ENCODE measurements at places on chromosomes 6 and 20.
A peak's percentile ranks its signal among the peaks of the same experiment; 100 is the strongest.

DNA sequence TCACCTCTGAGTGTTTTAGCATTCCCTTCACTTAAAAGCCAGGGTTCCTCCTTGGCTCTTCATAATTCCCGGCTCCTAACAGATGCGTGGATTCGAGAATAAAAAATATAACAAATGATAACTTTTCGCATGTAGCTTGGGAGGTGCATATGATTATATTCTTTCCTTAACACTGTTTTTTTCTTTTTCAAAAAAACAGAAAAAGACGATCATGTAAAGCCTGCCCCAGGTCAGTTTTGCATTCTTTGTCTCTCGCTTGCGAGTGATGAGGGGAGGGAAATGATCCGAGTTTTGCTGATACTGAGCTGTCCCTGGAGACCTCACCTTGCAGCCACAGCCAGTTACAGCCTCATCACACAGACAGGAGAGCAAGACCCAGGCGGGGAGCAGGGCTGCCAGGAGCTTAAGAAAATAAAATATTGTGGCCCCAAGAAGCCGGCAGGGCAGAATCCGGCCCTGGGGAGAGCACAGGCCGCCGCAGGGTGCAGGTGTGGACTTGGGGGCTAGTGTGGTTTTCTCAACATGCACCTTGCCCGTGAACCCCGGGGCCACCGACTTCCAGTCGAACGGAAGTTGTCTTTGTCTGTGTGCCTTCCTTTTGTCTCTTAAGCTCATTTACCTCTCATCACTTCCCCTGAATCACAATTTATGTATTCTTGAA, 301.8 kb downstream of the TAF4 start:
- no peak for DNase-seq

DNA sequence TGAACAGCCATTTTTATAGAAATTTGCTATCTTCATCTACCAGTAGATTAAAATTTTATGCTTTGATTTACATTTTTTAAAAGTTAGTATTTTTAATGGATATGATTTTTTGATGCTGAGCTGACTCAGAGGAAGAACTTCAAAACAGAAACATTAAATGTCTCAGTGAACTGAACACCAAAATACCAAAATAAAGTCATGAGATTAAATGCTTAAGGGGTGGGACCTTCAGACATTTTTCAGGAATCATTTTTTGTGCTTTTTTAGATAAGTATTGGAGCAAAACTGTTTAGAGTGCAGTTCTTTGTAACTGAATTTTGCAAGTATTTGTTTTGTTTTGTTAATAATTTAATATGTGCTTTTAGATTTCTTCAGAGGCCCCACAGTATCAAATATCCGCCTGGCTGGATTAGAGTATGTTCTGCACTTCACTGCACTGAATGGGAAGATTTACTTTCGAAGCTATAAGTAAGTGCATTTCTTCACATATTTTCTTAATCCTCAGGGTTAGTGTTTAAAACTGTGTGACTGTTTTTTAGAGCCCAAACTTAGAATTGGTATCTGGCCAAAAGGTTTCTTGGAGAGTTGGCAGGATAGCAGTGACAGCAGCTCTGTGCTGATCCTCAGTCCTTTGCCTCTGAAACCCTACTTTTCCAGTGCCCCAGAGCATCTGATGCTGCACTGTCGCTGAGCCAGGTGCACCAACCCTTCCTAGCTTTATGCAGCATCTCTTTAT, 33.7 kb downstream of the RPF2 start:
- DNase-seq: no peak

DNA sequence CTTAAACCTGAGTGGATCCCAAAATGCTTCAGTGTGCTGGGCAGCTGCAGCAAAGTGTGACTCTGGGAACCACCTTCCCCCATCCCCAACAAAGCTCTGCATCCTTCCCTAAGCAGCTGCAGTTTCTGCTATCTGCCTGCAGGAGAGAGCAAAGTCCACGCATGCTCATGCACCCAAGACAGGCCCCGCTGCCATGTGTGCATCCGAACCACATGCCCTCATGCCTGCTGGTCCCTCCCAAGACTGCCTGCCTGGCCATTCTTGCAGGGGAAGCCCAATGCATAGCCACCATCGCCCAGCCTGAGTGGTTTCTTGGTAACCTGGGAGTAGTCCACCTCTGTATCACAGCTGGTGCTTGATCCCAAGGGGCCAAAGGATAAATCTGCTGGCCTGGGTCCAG, 94.3 kb upstream of the OLIG3 start:
- DNase-seq: no peak

DNA sequence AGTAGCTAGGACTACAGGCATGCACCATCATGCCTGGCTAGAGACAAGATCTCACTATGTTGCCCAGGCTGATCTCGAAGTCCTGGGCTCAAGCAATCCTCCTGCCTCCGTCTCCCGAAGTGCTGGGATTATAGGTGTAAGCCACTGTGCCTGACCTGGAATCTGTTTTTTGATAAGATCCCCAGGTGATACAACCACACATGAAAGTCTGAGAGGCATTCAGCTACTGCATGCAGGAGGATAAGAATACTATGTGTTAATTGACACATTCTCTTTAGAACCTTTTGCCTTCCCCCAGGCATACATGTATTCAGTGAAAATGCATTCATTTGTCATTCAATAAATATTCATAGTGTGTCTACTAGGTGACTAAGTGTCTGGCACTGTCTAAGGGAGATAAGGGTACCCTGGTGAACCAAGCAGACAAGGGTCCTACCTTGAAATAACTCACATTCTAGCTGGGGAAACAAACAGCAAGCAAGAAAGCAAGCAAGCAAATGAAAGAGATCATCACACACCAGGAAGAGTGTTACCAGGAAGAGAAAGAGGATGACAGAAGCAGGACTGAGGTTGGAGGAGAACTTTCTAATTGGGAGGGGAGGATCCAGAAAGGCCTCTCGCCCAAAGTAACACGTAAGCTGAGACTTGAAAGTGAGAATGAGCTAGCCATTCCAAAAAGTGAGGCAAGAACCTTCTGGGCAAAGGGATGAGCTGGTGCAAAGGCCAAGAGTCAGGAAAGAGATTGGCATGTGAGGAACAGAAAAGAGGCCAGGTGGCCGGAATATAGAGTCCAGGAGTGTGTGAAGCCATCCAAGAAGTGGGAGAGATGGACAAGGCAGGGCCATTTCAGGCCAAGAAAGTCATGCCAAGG, 6.5 kb downstream of the GFOD1 start:
- no peak for DNase-seq

DNA sequence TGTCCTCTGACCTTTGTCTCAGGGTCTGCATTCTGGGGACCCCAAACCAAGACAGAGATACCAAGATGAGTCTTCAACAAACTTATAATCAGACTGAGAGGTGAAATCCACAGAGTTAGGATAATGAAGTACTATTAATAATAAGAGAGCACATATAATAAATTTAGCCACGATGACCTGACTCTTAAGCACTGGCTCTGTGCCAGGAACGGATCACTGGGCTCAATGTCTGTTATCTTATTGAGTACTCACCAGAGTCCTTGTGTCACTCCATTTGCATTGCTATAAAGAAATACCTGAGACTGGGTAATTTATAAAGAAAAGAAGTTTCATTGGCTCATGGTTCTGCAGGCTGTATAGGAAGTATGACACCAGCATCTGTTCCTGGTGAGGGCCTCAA, 18.9 kb upstream of the ITPR3 start:
- no peak for DNase-seq

DNA sequence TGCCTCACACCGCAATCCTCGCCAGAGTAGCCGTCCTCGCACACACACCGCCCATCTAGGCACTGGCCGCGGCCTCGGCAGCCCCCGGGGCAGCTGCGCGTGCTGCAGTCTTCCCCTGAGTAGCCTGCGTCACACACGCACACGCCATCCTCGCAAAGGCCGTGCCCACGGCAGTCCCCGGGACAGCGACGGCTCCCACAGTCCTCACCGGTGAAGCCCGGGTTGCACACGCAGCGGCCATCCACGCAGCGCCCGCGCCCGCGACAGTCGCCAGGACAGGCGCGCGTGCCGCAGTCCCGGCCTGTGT, 13.1 kb downstream of the TNXB start:
- DNase-seq: no peak

DNA sequence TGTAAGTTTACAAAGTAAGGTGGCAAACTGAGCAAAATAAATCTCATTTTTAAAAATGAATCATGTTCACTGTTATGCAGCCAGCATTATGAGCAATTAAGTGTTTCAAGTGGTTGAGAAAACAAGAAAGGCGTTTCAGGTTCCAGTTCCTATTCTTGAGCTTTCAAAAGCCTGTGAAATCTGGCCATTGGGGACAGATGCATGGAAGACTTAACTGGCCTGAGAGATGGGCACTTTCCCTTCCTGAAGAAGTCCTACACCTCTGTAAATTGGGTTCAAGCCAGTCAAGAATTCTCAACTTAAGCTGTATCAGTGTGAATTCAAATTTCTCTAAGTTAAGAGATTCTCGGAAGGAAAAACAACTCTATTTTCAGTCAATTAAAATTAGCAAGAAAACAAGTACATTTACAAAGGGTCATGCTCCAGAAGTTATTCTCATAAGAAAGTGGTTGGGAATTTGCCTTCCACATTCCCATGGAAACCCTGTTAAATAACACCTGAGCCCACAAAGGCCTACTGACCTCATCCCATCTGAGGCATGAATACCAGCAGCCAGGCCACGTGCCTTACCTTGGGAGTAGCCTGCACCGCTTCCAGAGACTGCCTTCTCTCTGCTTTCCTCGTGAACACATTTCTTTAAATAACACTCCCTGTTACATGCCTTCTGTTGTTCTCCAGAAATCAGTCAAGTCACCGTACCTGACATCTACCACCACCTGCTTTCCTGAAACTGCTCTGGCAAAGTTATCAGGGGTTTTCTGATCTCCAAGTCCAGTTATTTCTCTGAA, 19.4 kb downstream of the MAP3K5 start:
- DNase-seq: no peak

GRCh38 chr6:50277774-50278173, 228.0 kb upstream of the DEFB112 start:
- no peak for DNase-seq

DNA sequence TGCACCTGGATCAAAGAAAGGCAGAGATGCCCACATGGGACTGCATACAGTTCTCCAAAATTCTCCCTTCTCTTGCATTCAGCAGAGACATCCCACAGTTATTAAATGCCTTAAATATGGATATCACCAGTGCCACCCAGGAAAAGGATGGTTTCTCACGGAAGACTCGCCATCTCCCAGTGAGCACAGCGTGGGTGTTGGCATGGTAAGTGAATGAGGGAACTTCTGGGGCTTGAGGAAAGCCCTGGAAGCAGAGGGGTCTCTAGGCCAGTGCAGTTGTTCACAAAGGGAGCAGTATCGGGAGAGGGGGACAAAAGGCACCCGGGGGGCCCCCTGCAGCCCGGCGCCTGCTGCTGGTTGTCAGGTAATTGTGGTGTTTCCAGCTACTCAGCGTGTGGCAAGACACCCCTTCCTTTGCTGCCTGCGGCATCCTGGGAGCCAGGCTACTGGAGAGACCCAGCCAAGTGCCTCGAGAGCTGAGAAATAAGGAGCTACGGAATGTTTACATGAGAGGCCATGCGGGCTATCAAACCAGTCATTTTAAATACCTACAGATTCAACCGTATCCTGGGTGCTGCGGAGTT, 125.4 kb downstream of the PXDC1 start:
- DNase-seq: no peak

DNA sequence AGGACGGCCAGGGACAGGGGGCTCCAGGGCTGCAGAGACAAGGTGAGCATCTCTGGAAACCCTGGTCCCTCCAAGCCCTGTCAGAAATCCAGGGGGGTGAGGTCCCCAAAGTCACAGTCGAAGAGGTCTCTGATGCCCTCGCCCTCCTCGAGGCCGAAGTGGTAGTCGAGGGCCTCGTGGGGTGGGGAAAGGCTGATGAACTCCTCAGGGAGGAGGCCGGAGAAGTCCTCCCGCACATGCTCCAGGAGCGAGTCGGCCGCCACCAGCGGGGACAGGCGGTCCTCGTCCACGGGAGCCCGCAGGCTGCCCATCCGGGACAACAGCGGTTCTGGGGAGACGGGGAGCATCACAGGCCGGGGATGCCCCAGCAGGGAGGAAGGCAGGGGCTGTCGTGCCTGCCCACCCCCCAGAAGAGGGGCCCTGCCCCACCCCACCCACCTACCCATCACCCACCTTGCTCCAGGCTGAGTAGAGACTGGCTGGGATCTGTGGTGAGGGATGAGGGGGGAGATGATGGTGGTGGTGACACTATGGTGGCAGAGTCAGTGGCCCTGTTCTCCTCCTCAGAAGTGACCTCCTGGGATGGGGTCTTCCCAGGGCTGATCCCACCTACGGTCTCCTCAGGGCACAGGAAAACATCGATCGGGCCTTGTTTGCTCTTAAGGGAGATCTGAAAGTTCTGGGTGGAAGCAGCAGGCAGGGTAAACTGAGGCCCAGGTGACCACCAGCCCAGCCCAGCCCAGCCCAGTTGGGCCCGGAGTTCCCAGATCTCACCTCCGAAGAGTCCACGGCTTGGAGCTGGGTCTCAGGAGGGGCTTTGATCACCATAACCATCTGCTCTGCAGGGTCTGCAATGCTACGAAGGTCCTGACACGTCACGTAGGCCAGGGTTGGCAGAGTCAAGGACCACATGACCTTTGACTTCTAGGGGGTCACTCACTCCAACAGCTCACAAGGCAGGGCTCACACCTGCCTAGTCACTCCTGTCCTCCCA, 2.7 kb upstream of the NECAB3 start:
- DNase-seq: no peak

GRCh38 chr6:35496841-35497570, at the start of gene TEAD3:
TSS of gene TEAD3 (minus strand) at chr6:35497079.
- DNase-seq: peak; percentile 89

DNA sequence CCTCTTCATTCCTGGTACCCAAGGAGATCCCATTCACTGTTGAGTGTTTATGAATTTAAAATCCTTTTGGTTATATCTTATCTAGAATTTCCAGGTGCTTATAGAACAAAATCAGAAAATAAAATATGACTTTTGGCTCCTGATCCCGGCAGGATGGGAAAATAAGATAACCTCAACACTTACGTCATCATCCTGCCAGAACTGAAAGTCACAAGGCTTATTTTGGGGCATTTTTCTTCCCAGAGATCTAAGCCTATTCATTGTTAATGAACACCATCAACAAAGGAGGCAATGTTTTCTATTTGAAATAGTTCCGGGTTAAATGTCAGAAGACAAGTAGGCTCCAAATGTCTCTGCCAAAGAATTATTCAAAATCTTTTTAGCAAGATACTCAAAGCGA, 580.6 kb downstream of the TFAP2A start:
- no peak for DNase-seq
